ENCODE measurements at places on chromosomes 5 and 9. TPM values are rescaled to one million over a fixed set of nuclear protein-coding genes. Genes with fewer than 3 reads are reported as not detected.

Gene ZNF883
- total RNA-seq: 18.4 TPM

Gene FOXD4L4
- 0.20 TPM for total RNA-seq

- DNase-seq: peak; percentile 75
These were observed 10.9 kb downstream of the PTCH1 start for GRCh38 chr9:95505717-95506427.

DNA sequence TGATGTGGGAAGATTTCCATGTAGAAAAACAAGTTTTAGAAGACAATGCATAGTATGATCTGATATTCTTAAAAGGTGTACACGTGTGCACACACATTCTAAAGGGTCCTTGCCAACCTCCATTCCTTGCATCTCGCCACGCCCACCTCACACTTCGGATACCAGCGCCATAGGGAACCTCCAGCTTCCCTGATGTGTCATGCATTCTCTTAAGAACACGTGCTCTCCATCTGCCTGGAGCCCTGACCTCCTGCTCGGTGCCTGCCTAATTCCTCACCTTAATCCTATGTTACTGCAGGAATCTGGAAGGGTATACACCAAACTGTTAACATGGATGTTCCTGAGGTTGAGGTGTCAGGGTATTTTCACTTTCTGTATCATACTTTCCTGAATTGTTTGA is 63.1 kb downstream of the PTCD2 start:
- no peak for DNase-seq
